ENCODE measurements at places on chromosomes 7 and 10.

- no peak for DNase-seq
Observed at GRCh38 chr10:68188835-68189234, 43.1 kb downstream of the ATOH7 start.

DNA sequence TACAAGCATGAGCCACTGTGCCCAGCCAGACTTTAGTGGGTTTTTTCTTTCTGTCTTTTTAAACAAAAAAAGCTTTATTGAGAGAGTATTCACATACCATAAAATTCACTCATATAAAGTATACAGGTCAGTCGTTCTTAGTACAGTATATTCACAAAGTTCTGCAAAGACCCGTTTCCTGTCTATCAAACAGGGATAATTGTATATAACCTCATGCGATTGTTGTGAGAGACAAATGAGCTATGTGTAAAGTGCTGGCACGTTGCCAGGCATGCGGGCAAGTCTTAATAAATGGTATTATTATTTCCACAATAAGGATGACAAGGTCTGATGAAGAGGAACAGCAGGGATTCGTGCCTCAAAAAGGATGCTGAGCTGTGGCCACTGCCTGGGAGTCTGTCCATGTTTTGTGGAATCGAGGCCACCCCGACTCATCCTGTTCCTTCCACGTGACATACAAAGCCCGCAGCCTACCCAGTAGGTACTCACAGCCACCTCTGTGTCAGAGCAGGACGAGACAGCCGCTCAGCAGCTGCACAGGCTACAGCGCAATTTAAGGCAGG lies 51.6 kb downstream of the SMKR1 start:
- DNase-seq: no peak

DNA sequence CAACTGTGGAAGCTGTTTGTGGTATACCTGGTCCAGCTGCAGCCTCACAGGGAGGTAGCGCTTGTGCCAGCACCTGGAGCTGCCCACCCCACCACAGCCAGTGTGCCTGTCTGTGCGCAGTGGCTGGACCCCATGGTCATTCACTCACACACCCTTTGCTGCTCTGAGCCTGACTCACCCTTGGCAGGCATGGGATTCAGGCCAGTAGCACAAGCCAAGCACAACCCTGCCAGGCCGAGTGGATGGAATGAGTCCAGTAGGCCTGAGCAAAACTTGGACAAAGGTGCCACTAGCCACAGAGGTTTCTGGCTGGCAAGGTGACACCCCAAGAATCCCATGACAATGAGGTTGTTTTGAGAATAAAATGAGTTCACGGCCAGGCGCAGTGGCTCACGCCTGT lies 19.0 kb downstream of the RBM48 start:
- DNase-seq: no peak

DNA sequence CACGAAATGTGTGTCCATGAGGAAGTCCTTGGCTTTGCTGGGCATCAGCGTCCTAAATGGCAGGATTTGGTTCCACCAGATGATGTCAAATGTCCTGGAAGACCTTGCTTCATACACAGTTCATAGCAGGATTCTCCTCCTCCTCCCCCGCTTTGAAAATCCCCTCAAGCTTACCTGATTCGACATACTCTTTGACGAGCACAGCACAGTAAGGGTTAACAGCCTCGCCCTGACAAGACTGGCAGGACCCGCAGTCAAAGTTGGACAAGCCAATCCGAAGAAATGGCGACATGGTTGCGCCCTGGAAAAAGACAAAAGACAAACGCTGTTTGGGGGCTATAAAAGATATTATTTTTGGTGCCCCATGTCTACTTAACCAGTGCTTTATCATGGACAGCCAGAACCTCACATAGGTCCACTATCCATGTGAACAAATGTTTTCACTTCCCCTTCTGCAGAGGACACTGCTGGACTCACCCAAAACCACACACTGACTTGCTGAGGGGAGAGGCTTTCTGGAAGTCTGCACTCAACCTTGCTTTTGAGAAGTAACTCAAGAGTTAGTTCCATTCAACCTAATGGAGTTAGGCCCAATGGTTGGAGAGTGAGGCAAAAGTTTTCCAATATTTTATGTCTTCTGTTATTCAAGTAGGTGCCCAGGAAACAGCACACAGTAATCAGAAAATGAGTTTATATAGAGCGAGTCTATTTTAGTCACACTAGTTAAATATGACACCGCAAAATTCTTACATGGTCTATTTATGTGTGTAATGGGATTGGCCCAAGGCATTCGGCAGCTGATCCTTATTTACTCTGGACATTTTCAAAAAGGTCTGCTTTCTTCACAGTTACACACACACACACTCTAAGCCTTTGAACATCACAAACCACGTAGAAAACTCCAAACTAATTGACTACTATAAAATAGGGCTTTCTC lies 65.0 kb downstream of the PRKCQ start:
- no peak for DNase-seq

DNA sequence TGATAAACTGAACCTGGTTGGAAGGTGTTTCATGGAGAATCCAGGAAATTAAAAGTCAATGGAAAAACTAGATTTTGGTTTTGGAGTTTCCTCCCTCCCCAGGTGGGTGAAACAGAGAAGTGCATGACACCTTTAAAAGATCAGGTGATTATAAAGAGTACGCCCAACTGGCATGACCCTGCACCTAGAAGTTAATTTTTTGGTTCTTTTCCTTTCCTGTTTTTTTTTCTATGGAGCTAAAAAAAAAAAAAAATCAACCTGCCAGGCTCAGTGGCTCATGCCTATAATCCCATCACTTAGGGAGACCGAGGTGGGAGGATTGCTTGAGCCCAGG lies 7.9 kb downstream of the GJD4 start:
- no peak for DNase-seq

- DNase-seq: no peak
Observed at GRCh38 chr10:78559661-78560340, 509.0 kb upstream of the ZMIZ1 start.

GRCh38 chr10:75425291-75426079 lies 5.9 kb upstream of the LRMDA start:
- no peak for DNase-seq

DNA sequence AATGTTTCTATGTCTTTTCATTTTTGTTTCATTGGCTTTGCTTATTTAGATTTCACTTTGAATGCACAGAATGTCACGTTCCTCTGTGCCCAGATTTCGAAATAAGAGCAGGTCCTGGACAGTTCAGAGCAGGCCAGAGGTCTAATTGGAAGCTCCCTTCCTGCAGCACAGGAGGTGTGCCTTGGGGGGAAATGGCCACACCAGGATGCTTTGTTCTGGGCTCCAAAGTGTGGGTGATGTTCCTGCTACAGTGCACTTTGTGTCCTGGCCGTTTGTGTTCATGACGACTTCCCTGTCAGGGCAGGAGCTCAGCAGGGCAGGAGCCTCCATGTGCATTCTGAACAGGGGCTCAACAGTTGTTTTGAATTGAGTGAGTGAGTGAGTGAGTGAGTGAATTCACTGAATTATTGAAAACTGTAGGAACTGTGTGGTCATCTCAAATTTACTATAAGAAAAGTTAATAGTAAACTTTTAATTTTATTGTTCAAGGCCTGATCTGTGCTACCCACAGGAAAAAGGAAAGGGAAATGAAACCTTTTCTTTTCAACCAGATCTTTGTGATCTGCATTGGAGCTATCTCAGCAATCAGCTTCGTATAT lies 109.5 kb upstream of the GJD4 start:
- DNase-seq: no peak

DNA sequence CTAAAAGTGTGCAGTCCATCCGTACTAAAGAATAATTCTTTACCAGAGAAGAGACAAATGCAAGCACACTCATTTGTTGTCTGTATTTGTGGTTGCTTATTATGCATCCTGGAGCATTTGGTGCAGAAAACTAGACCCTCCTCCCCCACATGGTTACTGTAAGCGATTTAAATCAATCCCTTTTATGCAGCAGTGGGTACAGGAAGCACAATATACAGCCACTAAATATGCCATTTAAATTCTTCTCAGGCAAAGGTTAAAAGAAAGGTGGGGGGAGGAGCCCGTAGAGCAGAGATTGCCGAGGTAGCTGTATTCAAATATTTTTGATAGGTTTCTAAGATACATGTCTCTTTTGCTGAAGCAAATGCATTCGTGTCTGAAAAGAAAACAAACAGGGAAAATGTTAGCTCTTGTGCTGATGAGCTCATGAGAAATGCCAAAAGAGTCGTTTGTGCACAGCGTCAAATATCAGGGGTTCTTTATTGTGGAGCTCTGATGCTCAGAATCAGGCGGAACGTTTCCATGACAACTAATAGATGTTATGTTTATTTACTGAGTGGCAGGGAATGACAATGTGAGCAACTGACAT lies 131.3 kb upstream of the NPVF start:
- DNase-seq: no peak
